Activated naive CD8-positive, alpha-beta T cell treated with anti-CD3 and anti-CD28 coated beads, Interleukin-2, amount 10 ng/mL, durations not matched to agents 7 days and 5 days (primary cell): ENCODE measurements at places on chromosomes 2 and 18. TPM values are rescaled to one million over a fixed set of nuclear protein-coding genes. Genes with fewer than 3 reads are reported as not detected.

Gene CHRNG
- not detected for total RNA-seq

Gene UBE2E3
- 28.8 TPM for total RNA-seq

- peaks cover 28% of the 10 kb centered on the region for H3K27me3 ChIP-seq
- H3K4me1 ChIP-seq: peaks cover 6% of the 10 kb centered on the region
- H3K4me3 ChIP-seq: no peak overlapping the region
- no peak overlapping the region for H3K27ac ChIP-seq
- DNase-seq: no peak
- H3K36me3 ChIP-seq: peaks cover 6% of the 10 kb centered on the region
These were observed 64.8 kb upstream of the CYTIP start for GRCh38 chr2:157508676-157509075.

- no peak overlapping the region for H3K27ac ChIP-seq
- H3K27me3 ChIP-seq: no peaks in the 10 kb centered on the region
- H3K4me1 ChIP-seq: no peaks in the 10 kb centered on the region
- H3K4me3 ChIP-seq: no peak overlapping the region
- no peaks in the 10 kb centered on the region for H3K36me3 ChIP-seq
These were observed 338.7 kb downstream of the CPS1 start for GRCh38 chr2:210895132-210895531.

Gene SLC11A1
- total RNA-seq: 1.7 TPM

DNA sequence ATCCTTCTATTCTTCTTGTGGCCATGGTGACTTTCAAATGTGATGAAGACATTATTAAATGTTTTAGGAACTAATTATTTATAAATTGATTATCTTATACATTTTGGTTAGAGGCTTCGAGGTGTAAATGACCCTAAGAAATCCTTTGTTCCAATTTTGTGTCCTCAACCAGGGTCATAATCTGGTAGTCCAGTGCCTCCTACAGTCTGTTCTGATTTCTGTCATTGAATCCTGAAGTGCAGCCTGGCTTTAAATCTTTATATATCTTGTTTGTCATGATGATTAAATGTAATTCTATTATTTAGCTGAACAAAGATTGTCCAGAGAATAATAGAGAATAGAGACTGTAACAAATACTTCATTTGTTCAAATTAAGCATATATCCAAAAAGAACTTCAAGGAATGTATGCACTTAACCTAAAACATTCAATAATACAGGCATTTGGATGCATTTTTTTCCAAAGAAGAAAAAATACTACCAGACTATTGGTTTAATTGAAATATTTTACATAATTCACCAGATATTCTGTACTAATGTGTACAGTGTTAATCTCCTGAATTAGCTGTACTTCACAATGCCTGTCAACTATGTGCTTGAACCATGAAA is 89.8 kb downstream of the PRPF40A start:
- H3K27me3 ChIP-seq: peaks cover 3% of the 10 kb centered on the region
- H3K4me3 ChIP-seq: no peak overlapping the region
- H3K36me3 ChIP-seq: no peaks in the 10 kb centered on the region
- DNase-seq: no peak
- peaks cover 8% of the 10 kb centered on the region for H3K4me1 ChIP-seq

DNA sequence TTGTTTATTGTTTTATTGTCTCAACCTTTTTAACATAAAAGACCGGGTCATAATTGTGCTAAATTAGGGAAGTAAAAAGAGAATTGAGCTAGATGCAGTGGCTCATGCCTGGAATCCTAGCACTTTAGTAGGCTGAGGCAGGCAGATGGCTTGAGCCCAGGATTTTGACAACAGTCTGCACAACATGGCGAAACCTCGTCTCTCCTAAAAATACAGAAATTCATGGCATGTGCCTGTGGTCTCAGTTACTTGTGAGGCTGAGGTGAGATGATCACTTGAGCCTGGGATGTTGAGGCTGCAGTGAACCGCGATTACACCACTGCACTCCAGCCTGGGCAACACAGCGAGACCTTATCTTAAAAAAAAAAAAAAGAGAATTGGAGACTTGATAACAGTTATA is 104.2 kb upstream of the TTC27 start:
- no peaks in the 10 kb centered on the region for H3K27me3 ChIP-seq
- no peaks in the 10 kb centered on the region for H3K4me1 ChIP-seq
- H3K4me3 ChIP-seq: no peak overlapping the region
- no peak for DNase-seq

- DNase-seq: no peak
- no peak overlapping the region for H3K4me3 ChIP-seq
- H3K27me3 ChIP-seq: no peaks in the 10 kb centered on the region
- no peaks in the 10 kb centered on the region for H3K4me1 ChIP-seq
- H3K36me3 ChIP-seq: no peaks in the 10 kb centered on the region
These were observed 566.1 kb downstream of the TMEM182 start for GRCh38 chr2:103327966-103328365.

DNA sequence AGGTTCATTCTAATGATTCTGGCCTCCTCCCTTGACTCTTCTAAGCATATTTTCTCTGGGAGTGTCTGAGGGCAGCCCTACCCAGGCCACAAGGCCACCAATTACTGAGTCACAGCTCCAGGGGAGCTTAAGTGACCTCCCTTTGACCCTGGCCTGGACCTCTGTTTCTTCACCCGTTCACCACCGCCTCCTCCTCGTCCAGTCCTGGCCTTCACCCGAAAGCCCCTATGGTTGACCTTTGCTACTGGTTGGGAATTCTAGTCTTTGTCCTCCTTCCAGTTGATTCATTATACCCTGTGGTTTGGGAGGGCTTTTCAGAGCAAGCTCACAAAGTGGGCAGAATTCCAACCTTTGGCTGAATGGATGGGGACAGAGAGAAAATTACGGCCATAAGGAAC is 72.6 kb downstream of the NRP2 start:
- no peak overlapping the region for H3K4me3 ChIP-seq
- no peaks in the 10 kb centered on the region for H3K36me3 ChIP-seq
- DNase-seq: no peak
- H3K4me1 ChIP-seq: no peaks in the 10 kb centered on the region
- H3K27ac ChIP-seq: no peak overlapping the region
- H3K27me3 ChIP-seq: peaks cover 7% of the 10 kb centered on the region

GRCh38 chr2:159208438-159208837 is 78.1 kb downstream of the WDSUB1 start:
- no peaks in the 10 kb centered on the region for H3K27me3 ChIP-seq
- H3K36me3 ChIP-seq: no peaks in the 10 kb centered on the region
- H3K27ac ChIP-seq: no peak overlapping the region
- no peak overlapping the region for H3K4me3 ChIP-seq
- H3K4me1 ChIP-seq: peaks cover 11% of the 10 kb centered on the region

Gene FTCDNL1
- 1.7 TPM for total RNA-seq

Gene GRB14
- not detected for total RNA-seq

- peaks cover 29% of the 10 kb centered on the region for H3K4me1 ChIP-seq
- H3K36me3 ChIP-seq: peaks cover 10% of the 10 kb centered on the region
- DNase-seq: no peak
- H3K4me3 ChIP-seq: peak overlapping the region; percentile 31
These were observed 2.0 kb downstream of the LIMS1 start for GRCh38 chr2:108536133-108536780.

Gene NLRC4
- total RNA-seq: 0.14 TPM

GRCh38 chr18:60020107-60020925 is 120.5 kb downstream of the PMAIP1 start:
- no peaks in the 10 kb centered on the region for H3K4me1 ChIP-seq
- no peak overlapping the region for H3K27ac ChIP-seq
- DNase-seq: no peak
- H3K36me3 ChIP-seq: no peaks in the 10 kb centered on the region
- H3K4me3 ChIP-seq: no peak overlapping the region
- H3K27me3 ChIP-seq: peaks cover 8% of the 10 kb centered on the region

DNA sequence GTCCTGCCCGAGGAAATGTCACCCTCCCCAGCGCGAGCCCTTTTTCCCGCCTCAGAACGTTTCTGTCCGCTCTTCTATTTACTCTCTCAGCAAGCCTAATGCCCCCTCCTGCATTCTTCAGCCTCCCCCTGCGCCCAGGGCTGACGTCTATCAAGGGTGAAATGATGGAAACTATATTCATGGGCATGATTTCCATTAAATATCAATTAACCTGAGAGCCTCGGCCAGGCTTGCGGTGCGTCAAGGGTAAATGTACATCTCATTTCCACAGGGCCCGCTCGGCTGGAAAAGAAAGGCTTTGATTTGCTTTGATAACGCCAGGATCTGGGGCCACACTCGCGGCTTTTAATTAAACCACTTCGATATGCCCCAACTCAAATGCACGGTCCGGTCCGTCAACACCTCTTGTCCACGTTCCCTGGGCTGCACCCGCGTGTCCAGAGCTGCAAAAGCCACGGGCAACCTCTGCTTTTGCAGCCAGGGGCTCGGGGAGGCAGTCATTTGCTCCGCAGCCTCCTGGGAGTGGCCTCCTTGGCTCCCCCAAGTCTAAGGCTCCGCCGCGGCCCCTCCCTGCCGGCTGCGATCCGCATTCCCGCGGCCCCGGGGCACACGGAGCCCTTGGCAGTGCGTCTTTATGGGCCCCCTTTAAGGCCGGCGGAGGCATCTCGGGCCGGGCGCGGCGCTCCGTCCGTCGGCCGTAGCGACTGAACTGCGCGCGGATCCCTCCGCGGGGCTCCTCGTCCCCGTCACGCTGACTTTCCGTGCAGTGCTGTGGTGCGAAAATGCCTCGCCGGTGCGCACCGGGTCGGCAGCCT is at the start of gene HOXD8:
Gene HOXD8 (plus strand): TSS at position 724 of the 815 bp plus-strand sequence. CDS start 662 bp downstream, outside the sequence.
- H3K27me3 ChIP-seq: peaks cover 87% of the 10 kb centered on the region
- peak within 1 kb of the TSS; percentile 26 for H3K4me3 ChIP-seq
- no peaks in the 10 kb centered on the region for H3K36me3 ChIP-seq
- DNase-seq: peak; percentile 49
- H3K27ac ChIP-seq: peak within 1 kb of the TSS; percentile 68
- H3K4me1 ChIP-seq: peaks cover 18% of the 10 kb centered on the region
